ENCODE measurements at places on chromosomes 11 and 22.

DNA sequence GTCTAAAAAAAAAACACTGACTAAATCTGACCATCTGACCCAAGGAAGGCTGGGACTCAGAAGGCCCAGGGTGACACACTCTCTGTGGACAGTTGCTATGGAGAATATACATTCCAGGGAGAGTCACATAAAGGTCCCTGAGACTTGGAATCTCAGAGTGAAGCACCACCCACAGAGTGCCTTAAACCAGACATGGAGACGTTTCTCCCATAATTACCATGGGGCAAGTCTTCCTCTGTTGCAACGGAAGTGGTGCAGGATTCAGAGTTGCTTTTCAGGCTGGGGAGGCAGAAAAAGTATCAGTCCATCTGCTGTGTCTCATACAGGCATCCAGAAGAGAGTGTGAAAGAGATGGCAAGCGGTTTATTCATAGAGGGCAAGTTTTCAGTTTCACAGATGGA is 58.7 kb upstream of the SLN start:
- no peak for DNase-seq

DNA sequence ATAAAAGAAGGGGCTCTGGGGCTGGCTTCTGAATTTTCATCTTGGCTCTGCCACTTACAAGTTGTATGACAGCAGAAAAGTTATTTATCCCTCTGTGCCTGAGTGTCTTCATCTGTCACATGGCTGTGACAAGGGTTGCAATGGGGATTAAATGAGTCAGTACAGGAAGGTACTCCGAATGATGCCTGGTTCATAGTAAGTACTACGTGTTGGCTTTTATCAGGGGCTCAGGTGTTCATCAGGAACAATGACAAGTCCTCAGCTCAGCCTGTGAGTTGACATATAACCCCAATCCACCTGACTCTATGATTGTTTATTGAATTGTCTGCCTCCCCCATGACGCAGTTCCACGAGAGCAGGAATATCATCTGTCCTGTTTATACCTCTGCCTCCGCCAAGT is 45.7 kb downstream of the PAMR1 start:
- no peak for DNase-seq

DNA sequence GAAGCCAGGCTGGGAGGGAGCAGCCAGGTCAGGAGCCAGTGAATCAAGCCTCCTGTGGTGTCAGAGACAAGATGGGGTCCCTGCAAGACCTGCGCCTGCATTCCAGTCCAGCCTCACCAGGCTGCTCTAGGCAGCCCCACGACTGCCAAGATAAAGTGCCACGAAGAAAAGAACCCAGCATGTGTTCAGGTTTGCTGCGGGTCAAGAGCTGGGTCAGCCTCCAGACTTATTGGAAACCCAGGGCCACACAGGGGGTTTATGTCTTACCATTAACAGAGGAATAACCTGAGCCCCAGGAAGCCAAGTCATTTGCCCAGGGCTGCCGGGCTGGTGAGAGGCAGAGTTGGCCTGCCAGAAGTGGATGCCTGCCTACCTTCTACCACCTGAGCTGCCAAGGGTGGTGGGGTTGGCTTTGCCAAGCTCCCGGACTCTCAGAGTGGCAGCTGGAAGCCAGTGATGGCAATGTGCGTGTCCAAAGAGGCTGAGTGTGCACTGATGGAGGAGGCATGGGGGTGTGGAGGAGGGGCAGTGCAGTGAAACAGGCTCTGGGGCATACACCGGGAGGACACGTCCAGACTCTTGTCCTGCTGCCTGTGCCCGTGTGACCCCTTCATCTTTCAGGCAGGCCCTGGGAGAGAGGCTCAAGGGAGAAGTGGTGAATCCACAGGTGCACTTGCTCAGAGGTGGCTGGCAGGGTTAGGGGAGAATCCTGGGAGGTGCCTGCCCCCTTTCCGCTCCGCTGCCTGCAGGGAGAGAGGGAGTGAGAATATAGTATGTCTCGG is 1.7 kb downstream of the RASD2 start:
- no peak for DNase-seq

DNA sequence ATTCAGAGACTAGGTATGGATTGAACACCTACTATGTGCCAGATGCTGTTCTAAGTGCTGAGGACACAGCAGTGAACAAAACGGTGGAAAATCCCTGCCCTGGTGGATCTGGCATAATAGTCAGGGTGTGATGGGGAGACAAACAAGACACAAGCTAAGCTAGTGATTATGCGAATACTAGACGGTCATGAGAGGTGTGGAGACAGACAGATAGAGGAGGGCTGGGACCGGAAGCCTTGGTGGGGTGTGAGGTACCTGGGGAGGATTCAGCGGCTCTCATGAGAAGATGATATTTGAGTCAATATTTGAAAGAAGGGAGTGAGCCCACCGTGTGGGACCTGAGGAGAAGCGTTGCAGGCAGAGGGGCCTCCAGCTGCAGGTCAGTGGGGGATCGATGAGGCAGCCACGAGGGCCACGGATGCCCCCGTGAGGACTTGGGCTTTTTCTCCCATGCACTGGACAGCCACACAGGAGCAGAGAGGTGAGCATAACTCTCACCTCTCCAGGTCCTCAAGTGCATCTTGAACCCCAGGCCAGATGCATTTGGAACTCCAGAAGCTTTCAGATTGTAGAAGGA is 4.7 kb downstream of the CD5 start:
- no peak for DNase-seq

DNA sequence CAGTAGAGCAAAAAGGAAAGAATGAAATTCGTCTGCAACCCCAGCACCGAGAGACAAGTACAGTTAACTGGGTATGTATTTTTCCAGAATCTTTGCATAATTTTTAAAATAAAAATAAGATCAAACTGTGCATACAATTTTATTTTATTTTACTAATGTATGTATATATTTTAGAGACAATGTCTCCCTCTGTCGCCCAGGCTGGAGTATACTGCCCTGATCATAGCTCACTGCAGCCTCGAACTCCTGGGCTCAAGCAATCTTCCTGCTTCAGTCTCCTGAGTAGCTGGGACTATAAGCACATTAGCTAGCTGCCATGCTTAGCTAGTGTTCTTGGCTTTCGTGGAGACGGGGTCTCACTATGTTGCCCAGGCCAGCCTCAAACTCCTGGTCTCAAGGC is 18.8 kb upstream of the DRD2 start:
- DNase-seq = no peak

GRCh38 chr22:28094771-28095170 is 175.7 kb upstream of the PITPNB start:
- DNase-seq = no peak

- DNase-seq = no peak
Measured at GRCh38 chr11:126575849-126576248, 220.4 kb downstream of the ST3GAL4 start.

DNA sequence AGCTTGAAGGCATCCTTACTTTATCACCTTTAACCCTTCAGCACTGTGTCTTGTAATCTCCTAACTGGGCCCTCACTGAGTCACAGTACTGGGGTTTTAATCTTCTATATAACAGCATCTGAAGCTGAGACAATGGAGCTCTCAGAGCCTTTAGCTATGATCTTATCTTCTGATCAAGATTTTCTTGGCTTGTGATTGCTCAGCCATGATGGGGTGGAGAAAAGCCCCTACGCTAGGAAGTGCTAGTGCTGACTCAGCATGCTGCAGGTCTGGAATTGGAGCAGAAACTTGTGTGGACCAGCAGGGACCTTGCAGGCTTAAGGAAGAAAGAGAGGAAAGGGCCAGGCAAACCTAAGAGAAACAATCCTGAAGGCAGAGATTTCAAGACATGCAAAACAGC is 71.7 kb upstream of the EED start:
- DNase-seq = no peak

DNA sequence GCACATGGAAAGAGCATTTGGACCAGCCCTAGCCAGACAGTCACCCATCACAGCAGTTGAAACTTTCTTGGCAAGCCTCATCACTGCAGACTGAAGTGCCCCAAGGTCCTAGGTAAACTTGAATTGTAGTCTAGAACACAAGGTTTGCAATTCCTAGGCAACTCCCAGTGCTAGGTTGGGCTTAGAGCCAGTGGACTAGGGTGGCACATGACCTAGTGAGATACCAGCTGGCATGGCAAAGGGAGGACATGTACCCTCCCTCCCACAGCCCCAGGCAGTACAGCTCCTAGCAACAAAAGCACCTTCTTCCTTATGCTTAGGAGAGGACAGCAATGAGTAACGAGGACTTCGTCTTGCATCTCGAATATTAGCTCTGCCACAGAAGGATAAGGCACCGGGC is 889.5 kb downstream of the JRKL start:
- no peak for DNase-seq

Data from keratinocyte (primary cell).